ENCODE measurements at places on chromosomes 7 and 10.

- DNase-seq = no peak
These were observed 80.8 kb upstream of the MKX start for GRCh38 chr10:27826369-27826768.

DNA sequence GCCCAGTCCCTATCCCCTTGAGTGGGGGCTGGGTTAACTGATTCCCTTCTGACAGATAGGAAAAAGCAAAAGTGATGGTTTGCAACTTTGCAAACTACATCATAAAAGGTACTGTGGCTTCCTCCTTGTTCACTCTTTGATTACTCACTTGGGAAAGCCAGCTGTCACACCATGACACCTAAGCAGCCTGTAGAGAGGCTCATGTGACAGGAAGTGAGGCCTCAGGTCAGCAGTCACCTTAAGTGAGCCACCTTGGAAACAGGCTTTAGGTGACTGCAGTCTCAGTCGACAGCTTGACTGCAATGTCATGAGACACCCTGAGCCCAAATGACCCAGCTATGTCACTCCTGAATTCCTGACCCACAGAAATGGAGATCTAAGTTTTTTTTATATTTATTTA lies 4.3 kb upstream of the CHCHD2 start:
- DNase-seq = no peak

- no peak for DNase-seq
These were observed 1257.4 kb downstream of the GATA3 start for GRCh38 chr10:9311702-9312499.

GRCh38 chr7:101792051-101792681 lies 25.3 kb upstream of the CUX1 start:
- no peak for DNase-seq

GRCh38 chr10:77348082-77348481 lies 289.5 kb downstream of the KCNMA1 start:
- DNase-seq = no peak

- DNase-seq = no peak
These were observed 3.3 kb downstream of the TMEM229A start for GRCh38 chr7:124029396-124030188.

DNA sequence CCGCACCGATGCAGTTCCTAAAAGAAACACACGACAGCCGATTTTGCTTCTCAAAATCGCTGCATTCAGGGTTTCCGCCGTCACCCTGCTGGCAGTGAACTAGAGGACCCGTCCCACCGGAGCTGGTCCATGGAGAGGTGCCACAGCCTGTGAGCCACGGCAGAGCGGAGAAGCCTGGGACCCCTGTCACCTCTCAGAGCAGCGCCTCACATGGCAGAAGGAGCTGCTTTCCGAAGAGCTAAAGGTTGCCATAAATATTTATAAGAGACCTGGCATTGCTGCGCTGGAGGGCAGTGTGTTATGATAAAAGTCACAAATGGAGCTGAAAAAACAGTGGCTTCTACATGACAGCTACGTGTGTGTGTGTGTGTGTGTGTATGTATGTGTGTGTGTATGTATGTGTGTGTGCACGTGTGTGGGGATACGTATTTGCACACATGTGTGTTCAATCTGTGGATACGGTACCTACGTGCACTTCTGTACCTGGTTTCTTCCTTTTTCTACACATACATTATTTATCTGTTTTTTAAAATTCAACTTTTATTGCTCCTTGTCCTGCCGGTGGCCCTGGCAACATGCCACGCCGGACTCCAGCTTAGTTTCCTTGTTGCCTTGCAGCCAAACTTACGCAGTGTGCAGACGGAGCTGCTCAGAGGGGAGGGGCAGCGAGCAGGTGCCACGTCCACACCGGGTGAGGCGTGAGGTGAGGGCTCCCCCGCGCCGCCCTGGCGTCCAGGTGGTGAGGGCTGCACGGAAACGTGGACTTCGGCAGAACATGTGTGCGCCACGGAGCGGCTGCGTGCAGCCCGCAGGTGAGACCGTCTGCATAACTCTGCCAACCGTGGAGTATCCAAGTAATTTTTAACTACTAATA lies 115.2 kb upstream of the PITRM1 start:
- DNase-seq = no peak

DNA sequence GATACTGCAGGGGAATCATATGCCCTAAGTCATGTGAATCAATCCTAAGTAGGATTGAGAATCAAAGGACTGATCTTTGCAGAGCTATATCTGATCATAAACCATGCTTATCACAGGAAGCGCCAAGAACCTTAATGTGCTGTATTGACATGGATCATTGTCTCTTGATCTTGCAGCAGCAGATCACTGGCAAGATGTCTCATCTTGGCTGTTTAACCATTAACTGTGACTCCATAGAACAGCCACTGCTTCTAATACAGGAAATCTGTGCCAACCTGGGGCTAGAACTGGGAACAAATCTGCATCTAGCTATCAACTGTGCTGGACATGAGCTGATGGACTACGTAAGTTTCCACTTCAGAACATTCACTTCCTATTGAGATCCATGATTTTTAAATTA lies 21.6 kb downstream of the ENO4 start:
- DNase-seq = no peak

DNA sequence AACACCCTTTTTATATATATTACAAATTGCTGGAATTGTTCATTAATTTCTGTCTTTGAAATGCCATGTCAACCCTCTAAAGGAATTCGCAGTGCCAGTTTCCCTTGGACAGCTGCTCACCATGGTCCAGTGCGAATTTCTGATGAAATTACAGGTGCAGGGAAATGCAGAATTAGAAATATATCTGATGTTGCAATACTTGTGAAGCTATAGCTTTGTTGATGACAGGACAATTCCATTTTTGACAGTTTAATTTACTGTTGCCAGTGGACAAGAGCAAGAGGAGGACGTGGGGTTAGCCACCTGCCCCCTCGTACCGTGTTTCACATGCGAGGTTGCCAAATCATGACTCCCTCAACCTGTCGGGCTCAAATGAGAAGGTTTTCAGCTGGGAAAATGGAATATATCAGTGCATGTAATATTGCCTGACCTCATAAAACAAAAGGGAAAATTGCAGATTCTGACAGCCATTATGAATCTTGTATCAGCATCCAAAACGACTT lies 140.6 kb downstream of the MGMT start:
- DNase-seq = no peak

GRCh38 chr7:135976312-135977006 lies 700 bp downstream of the MTPN start:
- no peak for DNase-seq

GRCh38 chr7:140653319-140654108 lies 12.9 kb upstream of the DENND2A start:
- peak; percentile 31 for DNase-seq

DNA sequence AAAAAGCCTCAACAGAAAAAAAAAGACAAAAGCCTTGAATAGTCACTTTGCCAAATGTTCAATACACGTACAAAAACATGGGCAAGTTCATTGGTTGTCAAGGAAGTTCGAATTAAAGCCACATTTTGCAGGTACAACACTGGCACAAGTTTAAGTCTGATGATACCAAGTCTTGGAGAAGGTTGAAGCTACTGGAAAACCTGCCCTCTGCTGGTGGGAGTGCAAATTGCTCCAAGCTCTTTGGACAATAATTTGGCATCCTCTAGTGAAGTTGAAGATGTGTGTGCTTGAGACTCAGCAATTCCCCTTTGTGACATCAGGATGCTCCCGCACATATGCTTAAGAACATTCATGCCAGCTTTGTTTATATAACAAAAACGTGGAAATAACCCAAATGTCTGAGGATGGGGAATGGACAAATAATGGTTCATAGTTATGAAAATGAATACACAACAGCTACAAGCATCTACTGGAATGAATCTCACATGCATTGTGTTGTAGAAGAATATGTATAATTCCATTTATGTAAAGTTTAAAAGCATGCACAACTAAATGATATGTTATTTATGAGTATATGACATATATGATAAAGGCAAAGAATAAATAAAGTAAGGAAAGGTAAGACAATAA lies 120.0 kb upstream of the PLPP4 start:
- no peak for DNase-seq

DNA sequence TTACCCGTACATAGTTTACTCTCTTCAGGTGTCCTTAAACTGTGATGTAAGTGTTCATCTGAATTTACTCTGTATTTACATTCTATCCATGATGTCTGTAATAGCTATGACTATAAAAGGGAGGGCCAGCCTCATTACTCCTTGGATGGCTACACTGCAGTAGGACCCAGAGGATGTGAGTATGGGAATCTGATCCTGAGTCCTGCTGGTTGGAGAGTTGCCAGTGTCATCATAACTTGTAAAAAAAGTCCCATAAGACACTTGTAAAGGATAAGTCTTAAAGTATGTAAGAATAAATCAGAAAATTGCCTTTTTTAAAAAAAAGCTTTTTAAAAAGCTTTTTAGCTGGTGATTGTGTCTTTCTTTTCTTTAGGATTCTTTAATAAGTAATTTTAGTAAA lies 95.4 kb downstream of the PPP1R9A start:
- no peak for DNase-seq

DNA sequence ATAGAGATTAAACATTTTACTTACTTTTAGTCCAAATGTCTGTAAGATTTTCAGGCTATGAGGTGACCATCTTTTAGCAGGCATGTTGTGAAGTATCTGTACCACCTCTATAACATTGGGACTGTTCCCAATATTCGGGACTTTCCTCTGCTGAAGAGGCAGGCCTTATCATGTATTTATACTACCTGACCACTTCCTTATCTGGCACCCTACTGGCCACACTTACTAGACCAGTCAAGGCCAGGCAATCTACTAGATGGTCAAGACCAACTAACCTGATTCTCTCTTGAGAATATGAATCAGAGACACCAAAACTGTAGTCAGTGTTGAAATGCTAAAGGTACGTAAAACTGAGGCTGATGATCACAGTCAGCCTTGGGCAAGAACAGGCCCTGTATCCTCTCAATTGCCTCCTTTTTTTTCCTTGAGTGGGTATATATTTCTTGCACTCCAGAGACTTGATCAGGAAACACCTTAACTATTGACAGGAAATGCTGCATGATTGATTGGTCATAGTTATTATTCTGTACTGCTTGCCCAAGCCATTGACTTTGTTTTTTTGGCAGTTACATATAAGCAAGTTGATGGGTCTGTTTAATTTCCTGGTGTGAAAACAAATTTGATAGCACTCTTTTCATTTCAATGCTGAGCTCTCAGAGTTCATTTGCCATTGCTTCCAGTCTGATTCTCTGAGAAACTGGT lies 5.2 kb upstream of the PRKAR2B start:
- DNase-seq = no peak

GRCh38 chr10:14450041-14450491 lies 119.3 kb upstream of the FRMD4A start:
- DNase-seq = no peak

- no peak for DNase-seq
These were observed 48.8 kb upstream of the SAMD8 start for GRCh38 chr10:75062506-75063299.

- DNase-seq = no peak
These were observed 52.9 kb downstream of the ZRANB1 start for GRCh38 chr10:124994573-124995473.

DNA sequence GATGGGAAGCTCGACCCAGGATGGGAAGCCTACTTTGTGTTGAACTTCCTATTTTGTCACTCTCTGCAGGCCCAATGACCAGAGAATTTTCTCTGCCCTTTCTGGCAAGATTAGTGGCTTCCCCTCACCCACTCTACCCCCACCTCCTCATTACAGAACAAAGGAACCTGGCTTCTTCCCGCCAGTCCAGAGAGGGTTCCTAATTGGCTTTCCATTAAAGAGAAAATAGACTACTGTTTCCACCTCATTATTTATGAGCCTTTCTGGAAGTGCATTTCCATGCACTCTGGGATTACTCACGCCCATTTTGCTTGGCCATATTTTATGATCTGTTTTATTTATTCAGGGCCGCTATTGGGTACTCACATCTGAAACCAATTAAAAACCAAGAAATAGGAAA lies 94.9 kb upstream of the TCF7L2 start:
- DNase-seq = no peak

DNA sequence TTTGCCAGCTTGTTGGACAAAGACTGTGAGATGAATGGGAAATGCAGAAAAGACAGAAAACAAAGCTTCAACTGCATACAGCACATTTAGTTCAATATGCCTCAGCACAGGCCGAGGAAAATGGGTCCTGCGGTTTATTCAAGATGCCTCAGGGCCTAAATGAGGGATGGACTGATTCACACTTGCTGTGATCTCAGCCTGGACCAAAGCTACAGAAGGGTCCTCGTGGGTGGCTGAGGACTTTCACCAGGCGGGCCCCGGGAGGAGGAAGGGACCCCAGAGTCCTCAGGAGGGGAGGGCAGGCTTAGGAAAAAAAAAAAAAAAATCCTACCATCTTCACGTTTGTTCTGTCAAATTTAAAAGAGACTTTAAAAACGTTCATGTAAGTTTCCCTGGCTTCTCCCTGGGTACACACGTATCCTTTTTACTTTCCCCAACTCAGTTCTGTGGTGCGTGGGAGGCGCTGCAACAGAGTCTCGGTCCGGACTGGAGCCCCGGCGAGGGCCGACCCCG lies 624 bp upstream of the ZNF783 start:
- DNase-seq = no peak

- no peak for DNase-seq
These were observed 109.0 kb downstream of the VIPR2 start for GRCh38 chr7:159035571-159036073.

GRCh38 chr7:646951-647350 lies 79.5 kb upstream of the DNAAF5 start:
- DNase-seq = no peak

- no peak for DNase-seq
These were observed 159.2 kb downstream of the AGMO start for GRCh38 chr7:15402436-15403136.

DNA sequence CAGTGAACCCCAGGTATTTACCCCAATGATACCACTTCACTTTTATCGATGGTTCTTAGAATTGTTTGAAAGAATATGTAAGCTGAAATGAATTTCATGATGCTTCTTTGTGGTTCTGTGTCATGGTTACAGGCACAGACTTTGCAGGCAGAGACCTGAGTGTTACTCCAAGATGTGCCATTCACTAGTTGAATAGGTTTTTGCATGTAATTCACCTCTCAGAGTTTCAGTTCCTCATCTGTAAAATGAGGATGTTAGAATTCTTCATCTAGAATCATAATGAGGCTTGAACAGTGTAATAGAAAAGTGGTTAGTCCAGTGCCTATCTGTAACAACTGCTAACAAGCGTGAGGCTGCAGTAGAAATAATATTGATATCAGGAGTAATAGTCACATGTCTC lies 54.6 kb downstream of the VSTM2A start:
- no peak for DNase-seq

DNA sequence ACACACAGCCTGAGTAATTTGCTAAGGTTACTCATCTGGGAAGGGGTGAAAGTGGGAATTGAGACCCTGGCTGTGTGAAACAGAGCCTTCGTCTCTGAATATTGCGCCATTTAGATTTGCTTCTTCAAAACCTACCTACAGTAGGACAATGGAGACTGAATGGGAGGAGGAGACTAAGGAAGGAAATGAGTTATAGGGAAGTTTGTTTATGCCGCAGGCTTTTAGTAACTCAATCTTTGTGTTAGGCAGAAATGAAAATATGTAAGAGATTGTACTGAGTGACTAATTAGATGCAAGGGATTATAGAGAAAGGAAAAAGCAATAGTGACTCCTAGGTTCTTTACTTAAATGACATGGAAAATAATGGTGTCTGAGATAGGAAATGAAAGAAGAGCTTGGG lies 80.2 kb downstream of the KCND2 start:
- DNase-seq = no peak
